ENCODE measurements at places on chromosomes 2 and 18.

DNA sequence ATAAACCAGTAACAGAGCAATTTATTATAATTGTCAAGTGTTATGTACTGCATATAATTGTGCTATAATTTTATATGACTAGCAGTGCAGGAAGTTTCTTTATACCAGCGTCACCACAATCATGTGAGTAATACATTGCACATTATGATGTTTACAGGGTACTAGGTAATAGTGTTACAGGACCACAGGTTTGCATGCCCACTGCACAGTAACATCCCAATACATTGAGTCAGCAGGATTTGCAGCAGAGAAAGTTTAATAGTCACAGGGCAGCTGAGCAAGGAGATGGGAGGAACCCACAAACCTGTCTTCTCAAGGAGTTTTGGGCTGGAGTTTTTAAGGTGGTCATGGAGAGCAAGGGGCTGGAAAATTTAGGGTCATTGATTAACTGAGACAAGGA, 1042.9 kb upstream of the ACVR2A start:
- DNase-seq, result no peak

- DNase-seq, result no peak
Observed at GRCh38 chr2:8606649-8607550, 75.0 kb upstream of the ID2 start.

- no peak for DNase-seq
Observed at GRCh38 chr2:186098821-186099220, 360.2 kb downstream of the FSIP2 start.

DNA sequence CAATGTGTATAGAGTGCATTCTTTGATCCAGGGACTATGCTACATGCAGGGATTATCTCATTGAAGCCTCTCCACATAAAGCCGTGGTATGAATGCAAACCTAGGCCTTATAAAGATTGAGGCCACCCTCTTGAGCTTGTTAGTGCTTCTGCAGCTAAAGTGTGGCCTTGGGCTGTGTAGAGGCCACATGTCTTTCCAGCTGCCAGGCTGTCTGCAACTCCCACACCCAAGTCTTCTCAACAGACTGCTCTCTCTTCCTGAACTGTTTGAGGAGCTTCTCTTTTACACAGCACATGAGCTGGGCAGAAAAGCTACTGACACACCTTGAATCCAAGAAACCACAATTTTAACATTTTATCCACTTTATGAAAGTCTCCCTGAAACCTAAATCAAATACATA, 119.2 kb upstream of the MEX3C start:
- no peak for DNase-seq

DNA sequence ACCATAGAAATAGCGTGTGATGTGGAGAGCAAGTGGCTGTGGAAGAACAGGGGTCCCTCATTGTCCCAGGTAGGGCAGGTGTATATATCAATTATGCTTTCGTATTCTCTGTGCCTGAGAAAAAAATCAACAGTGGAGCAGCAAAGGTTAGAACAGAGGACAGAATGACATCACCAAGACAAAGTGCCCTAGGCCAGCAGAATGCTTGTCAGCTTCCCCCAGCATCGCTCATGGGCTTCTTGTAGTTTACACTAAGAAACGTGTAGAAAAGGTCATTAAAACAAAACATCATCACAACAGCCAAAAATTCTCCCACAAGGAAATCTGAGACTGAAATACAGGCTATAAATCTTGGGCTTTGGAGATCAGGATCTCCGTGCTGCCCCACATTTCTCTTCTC, 288.0 kb downstream of the TDRD15 start:
- DNase-seq, result no peak

- no peak for DNase-seq
Observed at GRCh38 chr2:61704364-61704763, 149.5 kb downstream of the FAM161A start.

- DNase-seq, result no peak
Observed at GRCh38 chr2:74887445-74887951, 53.6 kb downstream of the HK2 start.

GRCh38 chr2:152464851-152465470, 130.0 kb downstream of the FMNL2 start:
- DNase-seq, result no peak

- no peak for DNase-seq
Observed at GRCh38 chr2:221361633-221362032, 210.5 kb downstream of the EPHA4 start.

- DNase-seq, result no peak
Observed at GRCh38 chr2:17164550-17164949, 353.7 kb downstream of the RAD51AP2 start.

DNA sequence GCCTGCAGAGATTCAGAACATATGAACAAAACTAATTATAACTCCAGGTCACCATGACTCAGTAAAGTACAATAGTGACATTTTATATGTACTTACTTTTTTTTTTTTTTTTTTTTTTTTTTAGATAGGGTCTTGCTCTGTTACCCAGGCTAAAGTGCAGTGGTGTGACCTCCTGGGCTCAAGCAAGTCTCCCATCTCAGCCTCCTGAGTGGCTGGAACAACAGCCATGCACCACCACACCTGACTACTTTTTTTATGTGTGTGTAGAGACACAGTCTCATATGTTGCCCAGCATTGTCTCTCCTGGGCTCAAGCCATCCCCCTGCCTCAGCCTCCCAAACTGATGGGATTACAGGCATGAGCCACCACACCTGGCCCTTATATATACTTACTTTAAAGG, 130.7 kb upstream of the B3GNT2 start:
- DNase-seq, result no peak

- no peak for DNase-seq
Observed at GRCh38 chr2:240911641-240912265, 5.6 kb downstream of the CROCC2 start.

GRCh38 chr18:2338601-2339000, 232.7 kb downstream of the METTL4 start:
- DNase-seq, result no peak

- no peak for DNase-seq
Observed at GRCh38 chr2:205868773-205869333, 186.6 kb downstream of the NRP2 start.

GRCh38 chr2:207692206-207693065, 19.0 kb upstream of the CCNYL1 start:
- DNase-seq, result no peak

GRCh38 chr2:56713161-56713676, 529.4 kb downstream of the CCDC85A start:
- no peak for DNase-seq

DNA sequence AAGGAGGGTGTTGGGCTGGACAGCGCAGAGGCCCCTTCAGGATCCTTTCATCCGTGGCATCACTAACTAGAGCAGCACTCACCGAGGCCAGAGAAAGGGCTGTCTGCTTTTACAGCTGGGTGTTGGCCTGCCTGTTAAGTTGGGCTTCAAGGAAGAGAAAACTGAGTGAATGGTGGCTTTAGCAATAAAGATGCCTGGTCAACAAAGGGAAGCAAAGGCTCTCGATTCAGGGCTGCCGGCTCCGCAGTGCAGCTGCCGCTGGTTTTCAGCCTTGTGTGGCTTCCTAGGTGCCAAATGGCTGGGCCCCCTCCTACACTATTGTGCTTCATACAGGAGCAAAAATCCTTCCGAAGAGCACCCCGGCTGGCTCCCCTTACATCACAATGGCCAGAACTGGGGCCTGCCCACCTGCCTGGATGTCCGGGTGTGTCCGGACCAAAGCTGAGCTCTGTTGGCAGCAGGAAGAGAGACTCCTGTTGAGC, 61.0 kb upstream of the GPR45 start:
- DNase-seq, result no peak

GRCh38 chr2:16298866-16299265, 358.5 kb downstream of the MYCN start:
- DNase-seq, result no peak

GRCh38 chr2:161265874-161266273, 42.4 kb upstream of the PSMD14 start:
- peak; percentile 35 for DNase-seq

GRCh38 chr2:64143169-64144056, 807 bp downstream of the PELI1 start:
- DNase-seq, result peak; percentile 11

DNA sequence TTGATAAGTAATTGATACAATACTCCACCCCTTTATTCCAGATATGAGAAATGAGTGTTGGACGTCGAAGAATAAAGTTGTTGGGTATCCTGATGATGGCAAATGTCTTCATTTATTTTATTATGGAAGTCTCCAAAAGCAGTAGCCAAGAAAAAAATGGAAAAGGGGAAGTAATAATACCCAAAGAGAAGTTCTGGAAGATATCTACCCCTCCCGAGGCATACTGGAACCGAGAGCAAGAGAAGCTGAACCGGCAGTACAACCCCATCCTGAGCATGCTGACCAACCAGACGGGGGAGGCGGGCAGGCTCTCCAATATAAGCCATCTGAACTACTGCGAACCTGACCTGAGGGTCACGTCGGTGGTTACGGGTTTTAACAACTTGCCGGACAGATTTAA, 26.3 kb downstream of the B3GNT2 start:
- DNase-seq, result no peak

DNA sequence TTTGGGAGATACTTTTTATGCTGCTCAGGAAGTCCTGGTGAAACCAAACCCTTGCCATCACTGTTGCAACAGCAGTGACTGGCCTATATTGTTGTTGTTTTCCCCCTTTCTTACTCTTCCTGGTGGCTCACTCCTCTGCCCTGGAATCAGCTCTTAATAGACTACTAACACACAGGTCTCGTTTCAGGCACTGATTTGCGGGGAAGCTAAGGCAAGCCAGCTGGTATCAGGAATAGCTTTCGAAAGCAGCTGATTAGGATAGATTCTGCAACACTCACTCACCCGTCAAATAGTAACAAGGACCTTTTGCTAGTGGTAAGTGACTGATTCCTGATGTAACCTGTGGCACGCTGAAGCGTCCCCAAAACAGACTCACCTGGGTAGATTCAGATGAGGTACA, 360.4 kb downstream of the PLCL1 start:
- no peak for DNase-seq

- DNase-seq, result no peak
Observed at GRCh38 chr18:37836071-37836970, 270.7 kb upstream of the CELF4 start.

Data from NCI-H748 treated with DMSO at 0.1 percent for 48 hours (cell line).